ENCODE measurements at places on chromosomes 5 and 9. TPM values are rescaled to one million over a fixed set of nuclear protein-coding genes. Genes with fewer than 3 reads are reported as not detected.

Gene ANKRD31
- 0.04 TPM for total RNA-seq

Gene TRAF1
- total RNA-seq = 2.0 TPM

Gene STING1
- total RNA-seq = 7.5 TPM

Gene RELL2
- total RNA-seq = 0.11 TPM

Gene CCDC69
- 65.9 TPM for total RNA-seq

DNA sequence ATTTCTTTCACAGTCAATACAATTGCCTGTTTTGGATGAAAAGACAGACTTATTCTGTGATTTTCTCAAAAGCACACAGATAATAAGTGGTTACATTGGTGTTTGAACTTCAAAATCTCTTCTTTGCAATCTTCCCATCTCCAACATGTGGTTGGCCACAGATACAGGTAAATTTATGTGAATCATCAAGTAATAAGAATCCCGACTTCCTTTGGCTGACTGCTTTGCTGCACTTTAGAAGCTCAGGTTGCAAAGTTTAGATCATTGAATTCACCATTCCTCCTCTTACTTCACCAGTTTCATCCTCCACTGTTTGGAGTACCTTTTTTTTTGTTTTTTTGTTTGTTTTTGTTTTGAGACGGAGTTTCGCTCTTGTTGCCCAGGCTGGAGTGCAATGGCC is 56.5 kb upstream of the ADRB2 start:
- H3K4me1 ChIP-seq = no peaks in the 10 kb centered on the region
- H3K27me3 ChIP-seq = no peaks in the 10 kb centered on the region
- H3K4me3 ChIP-seq = no peak overlapping the region
- no peak for DNase-seq
- H3K36me3 ChIP-seq = no peaks in the 10 kb centered on the region

GRCh38 chr5:36875790-36876298 is 725 bp upstream of the NIPBL start:
- peak overlapping the region; percentile 86 for H3K4me3 ChIP-seq
- no peaks in the 10 kb centered on the region for H3K36me3 ChIP-seq
- peaks cover 37% of the 10 kb centered on the region for H3K4me1 ChIP-seq
- peak overlapping the region; percentile 96 for H3K27ac ChIP-seq

DNA sequence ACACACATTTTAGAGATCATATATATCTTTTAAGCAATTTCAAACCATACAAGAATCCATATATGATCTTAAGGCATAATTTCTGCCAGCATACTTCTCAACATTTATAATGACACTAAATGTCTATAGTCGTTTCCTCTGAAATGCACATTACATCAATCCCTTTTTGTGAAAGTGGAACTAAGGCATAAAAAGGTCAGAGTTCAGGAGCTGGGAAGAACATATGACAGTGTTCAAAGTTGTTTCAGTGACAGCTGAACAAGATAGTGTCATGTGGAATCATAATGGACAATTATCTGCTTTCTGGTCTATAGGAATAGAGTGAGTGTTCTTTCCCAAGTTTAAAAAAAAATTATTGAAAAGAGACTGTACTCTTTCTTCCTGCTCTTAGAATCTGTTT is 2.4 kb upstream of the MOB3B start:
- H3K4me1 ChIP-seq = peaks cover 6% of the 10 kb centered on the region
- no peak overlapping the region for H3K4me3 ChIP-seq
- no peaks in the 10 kb centered on the region for H3K36me3 ChIP-seq
- DNase-seq = no peak
- H3K27me3 ChIP-seq = no peaks in the 10 kb centered on the region

GRCh38 chr5:39622281-39622680 is 197.5 kb upstream of the DAB2 start:
- no peaks in the 10 kb centered on the region for H3K4me1 ChIP-seq
- no peak overlapping the region for H3K4me3 ChIP-seq
- H3K27ac ChIP-seq = no peak overlapping the region
- no peaks in the 10 kb centered on the region for H3K27me3 ChIP-seq
- H3K36me3 ChIP-seq = no peaks in the 10 kb centered on the region
- DNase-seq = no peak

GRCh38 chr9:137237759-137238726 is 3.0 kb upstream of the TUBB4B start:
- no peak for DNase-seq
- H3K36me3 ChIP-seq = no peaks in the 10 kb centered on the region
- H3K27ac ChIP-seq = peak overlapping the region; percentile 85

DNA sequence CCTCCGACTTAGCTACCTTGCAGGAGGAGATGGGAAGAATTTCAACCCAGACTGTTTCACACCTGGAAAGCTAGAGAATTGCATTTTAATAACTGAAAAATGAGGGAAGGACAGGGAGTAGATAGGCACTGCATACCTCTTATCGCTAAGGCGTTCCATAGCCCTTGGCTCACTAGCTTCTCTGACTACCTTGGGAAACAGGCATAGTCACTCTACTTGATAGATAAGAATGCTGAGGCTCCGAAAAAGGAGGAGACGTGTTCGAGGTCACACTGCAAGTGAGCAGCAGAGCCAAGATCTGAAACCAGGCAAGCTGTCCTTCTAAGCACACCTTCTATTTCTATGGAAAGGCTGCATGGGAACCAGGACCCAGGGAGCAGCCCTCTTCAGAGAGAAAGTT is 168.9 kb downstream of the CRB2 start:
- H3K27ac ChIP-seq = no peak overlapping the region
- no peak overlapping the region for H3K4me3 ChIP-seq
- DNase-seq = no peak
- no peaks in the 10 kb centered on the region for H3K36me3 ChIP-seq
- no peaks in the 10 kb centered on the region for H3K4me1 ChIP-seq

DNA sequence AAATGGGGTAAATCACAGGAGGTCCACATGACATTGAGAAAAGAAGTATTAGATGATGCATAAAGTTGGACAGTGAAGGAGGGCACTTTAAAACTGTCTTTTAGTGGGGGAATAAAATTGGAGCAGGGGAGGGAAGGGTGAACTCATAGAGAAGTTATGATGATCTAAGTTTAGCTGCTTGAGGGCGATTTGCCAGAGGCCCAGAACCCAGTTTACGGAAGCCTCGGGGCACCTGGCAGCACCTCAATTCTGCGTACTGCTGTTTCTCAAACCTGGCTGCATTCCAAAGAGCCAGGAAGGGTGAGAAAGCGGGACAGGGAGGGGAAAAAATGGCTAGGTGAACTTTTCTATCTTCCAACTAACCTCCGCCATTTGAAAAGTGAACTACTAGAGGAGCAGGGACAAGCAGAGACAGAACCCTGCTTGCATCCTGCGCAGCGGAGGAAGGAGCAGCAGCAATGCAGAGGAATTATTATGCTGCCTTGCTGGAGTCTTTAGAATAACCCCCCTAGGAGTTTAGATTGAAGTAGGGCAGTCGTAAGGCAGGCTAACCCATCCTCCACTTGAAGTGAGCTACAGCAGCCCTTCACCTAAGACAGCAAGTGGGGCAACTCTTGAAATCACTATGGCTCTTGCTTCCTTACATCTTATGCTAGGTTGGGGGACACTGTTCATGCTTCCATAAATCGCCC is 316.8 kb downstream of the BRINP1 start:
- peak; percentile 77 for DNase-seq
- peak overlapping the region; percentile 42 for H3K27ac ChIP-seq
- peaks cover 18% of the 10 kb centered on the region for H3K4me1 ChIP-seq
- no peaks in the 10 kb centered on the region for H3K36me3 ChIP-seq
- peak overlapping the region; percentile 31 for H3K4me3 ChIP-seq
- no peaks in the 10 kb centered on the region for H3K27me3 ChIP-seq

DNA sequence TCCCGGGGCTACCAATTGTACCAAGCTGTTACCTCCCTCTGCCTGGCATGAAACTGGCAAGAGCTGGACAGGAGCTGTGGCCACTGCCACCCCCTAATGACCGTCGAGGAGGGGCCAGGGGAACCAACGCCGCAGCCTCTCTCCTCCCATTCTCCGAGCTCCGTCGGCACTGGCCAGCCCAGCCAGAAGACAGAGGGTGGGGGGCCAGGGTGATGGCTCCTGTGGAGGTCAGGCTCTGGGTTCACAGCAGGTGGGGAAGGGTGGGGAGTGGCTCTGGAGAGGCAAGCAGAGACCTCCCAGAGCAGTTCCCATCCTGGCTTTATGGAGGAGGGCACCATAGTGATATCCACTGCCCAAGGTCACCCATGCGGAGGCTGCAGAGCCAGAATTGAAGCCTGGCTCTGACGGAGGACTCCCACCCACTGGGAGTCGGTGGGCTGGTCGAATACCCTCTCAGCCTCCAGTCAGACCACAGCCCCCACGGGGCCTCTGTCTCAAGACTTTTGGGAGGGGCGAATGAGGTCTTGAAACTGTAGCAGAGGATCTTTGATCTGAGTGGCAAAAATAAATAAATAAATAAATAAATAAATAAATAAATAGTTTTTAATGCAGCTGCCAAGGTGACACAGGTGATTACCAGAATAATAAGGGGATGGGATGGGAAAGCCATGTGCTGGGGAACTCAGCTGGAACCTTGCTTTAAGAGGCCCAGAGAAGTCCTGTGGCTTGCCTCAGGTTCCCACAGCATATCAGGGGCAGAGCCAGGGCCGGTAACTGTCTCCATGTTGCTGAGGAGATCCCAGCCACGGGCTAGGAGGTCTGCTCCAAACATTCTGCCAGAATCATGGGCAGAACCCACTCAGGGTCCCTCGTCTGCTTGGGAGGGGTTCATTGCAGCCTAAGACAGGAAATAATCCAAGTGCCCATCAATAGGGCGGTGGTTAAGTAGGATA is 42.5 kb upstream of the NEURL1B start:
- no peaks in the 10 kb centered on the region for H3K36me3 ChIP-seq
- peak overlapping the region; percentile 55 for H3K27ac ChIP-seq
- no peaks in the 10 kb centered on the region for H3K4me1 ChIP-seq
- no peak for DNase-seq
- no peaks in the 10 kb centered on the region for H3K27me3 ChIP-seq
- no peak overlapping the region for H3K4me3 ChIP-seq

GRCh38 chr5:31417512-31417911 is 114.4 kb downstream of the DROSHA start:
- peaks cover 8% of the 10 kb centered on the region for H3K36me3 ChIP-seq
- H3K4me1 ChIP-seq = peaks cover 6% of the 10 kb centered on the region
- no peak overlapping the region for H3K4me3 ChIP-seq
- no peaks in the 10 kb centered on the region for H3K27me3 ChIP-seq
- H3K27ac ChIP-seq = no peak overlapping the region

DNA sequence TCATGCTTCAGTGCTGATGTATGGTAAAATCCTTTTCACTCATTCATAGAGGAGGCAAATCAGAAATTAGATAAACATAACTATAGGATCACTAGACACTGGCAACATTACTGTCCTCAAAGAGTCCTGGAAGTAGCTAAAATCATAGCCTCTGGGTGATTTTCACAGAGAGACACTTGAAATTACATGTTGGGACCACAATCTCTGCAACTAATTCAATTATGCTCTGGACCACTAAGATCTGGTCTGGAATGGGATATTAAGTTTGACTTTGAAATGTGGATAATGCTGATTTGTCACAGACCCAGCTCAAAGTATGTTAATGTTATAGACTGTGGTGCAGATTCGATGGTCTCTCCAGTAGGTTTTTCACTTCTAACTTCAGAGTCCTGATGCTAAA is 214.6 kb upstream of the CCNH start:
- H3K4me3 ChIP-seq = no peak overlapping the region
- no peak for DNase-seq
- no peaks in the 10 kb centered on the region for H3K4me1 ChIP-seq
- no peaks in the 10 kb centered on the region for H3K36me3 ChIP-seq
- no peak overlapping the region for H3K27ac ChIP-seq

DNA sequence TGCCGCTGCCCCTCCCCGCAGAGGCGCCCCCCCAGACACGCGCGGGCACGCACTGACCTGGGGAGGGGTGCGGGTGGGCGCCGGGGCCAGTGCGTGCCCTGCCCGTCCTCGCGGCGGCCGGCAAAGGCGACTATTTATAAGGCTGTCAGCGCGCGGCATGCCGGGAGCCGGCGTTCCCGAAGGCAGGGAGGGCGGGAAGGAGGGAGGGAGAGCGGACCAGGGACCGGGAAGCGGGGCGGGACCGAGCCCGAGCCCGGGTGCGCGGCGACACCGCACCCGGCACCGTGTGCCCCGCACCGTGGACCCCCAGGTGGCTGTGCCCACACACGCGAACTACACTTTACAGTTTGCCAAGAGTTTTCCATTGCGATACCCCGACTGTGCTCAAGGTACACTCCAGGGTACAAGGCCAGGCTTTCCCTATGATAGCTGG is at the start of gene AK1:
TSS of gene AK1 (minus strand) at position 110 of the 433 bp plus-strand sequence. CDS start 3,058 bp downstream, outside the sequence.
- peak within 1 kb of the TSS; percentile 78 for H3K4me3 ChIP-seq
- H3K27ac ChIP-seq = peak within 1 kb of the TSS; percentile 85
- peaks cover 41% of the 10 kb centered on the region for H3K4me1 ChIP-seq
- H3K36me3 ChIP-seq = peaks cover 9% of the 10 kb centered on the region
- peak; percentile 83 for DNase-seq
- no peaks in the 10 kb centered on the region for H3K27me3 ChIP-seq

DNA sequence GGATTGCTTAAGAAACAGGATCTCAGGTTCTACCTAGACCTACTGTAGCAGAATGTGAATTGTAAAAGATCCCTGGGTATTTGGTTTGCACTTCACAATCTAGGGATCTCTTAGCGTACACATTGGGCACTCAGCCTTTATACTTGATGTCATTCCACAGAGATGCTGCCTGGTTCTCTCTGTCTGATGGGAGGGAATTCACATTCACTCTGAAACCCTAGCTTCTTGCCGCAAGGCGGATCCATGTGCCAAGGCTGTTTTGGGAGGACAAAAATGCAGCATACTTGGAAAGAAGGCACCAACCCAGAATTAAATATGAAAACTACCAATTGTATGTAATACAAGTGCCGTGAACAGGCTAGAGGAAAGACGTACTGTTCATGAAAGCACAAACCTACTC is 323.0 kb downstream of the EBF1 start:
- H3K4me1 ChIP-seq = peaks cover 2% of the 10 kb centered on the region
- no peaks in the 10 kb centered on the region for H3K36me3 ChIP-seq
- H3K27me3 ChIP-seq = no peaks in the 10 kb centered on the region

GRCh38 chr9:7125231-7125630 is 367.5 kb downstream of the KDM4C start:
- H3K27ac ChIP-seq = no peak overlapping the region
- peaks cover 13% of the 10 kb centered on the region for H3K36me3 ChIP-seq
- no peak for DNase-seq

DNA sequence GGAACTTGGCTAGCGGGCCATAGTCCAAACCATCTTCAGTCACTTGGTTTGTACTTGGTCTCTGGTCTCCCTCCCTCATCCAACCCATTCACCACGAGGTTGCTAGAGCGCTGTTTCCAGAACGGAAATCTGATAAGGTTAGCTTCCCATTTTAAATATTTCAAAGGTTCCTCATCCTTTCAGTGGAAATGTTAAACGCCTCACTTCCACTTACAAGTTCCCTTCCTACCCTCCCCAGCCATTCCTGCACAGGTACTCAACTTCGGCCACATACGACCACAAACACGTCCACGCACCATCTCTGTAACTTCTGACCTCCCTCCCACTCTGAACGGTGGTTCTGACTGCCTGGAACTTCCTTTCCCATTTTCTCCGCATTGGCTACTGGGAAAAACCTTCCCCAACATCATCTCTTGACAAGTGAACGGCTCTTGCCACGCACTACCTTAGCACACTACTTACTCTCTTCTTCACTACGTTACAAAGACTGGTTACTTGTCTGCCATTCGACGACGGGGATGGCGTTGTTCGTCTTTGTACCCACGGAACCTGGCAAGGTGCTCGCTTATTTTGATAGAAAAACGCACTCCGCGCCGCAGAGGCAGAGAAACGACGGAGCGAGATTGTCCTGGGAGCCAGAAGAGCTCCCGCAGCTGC is 629 bp downstream of the CCNH start:
- no peak for DNase-seq
- peak overlapping the region; percentile 98 for H3K27ac ChIP-seq
- peaks cover 5% of the 10 kb centered on the region for H3K36me3 ChIP-seq
